Activated naive CD8-positive, alpha-beta T cell treated with anti-CD3 and anti-CD28 coated beads, Interleukin-2, amount 50 U/mL, for 24 hours (primary cell): ENCODE measurements at places on chromosomes 2 and 18.

GRCh38 chr2:54960164-54960563 lies 90.1 kb downstream of the RTN4 start:
- DNase-seq: no peak

DNA sequence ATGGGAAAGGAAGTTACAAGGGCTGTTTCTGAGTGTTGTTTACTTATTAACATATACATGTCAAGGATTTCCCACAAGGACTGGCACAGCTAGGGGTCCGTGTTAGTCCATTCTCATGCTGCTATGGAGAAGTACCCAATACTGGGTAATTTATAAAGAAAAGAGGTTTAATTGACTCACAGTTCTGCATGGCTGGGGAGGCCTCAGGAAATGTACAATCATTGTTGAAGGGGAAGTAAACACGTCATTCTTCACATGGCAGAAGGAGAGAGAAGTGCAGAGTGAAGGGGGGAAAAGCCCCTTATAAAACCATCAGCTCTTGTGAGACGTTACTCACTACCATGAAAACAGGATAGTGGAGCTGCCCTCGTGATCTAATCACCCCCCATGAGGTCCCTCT lies 128.9 kb upstream of the CELF4 start:
- no peak for DNase-seq

DNA sequence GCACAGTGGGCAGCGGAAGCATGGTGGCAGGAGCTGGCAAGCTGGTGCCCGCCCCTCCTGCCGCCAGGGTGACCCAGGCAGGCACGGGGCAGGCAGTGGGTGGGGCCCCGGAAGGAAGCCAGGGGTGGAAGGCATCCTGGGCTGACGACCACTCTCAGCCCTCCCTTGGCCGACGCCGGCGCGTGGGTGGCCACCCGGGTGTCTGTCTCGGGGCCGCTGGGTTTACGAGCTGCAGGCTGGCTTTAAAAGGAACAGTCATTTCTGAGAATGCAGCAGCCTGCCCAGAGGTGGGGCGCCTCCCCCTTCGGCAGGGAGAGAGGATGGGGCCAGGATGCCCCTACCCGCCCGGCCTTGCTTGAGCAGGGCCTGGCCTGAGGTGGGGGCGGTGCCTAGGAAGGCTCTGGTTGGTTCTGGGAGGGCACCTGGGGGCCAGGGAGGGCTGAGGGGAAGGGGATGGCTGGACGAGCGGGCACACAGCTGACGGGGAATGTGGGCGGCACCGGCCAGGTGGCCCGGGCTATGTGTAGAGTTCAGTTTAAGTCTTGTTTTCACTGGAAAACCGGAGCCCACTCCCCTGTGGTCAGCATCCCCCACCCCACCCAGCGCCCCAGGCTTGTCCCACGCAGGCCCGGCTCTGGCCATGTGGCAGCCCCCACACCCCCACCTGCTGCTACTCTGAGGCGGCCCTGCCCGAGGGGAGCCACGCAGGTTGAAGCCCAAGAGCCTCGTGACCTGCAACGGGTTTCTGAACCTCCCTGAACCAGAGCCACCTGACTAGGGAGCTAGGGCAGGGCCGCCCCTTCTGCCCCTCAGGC lies 6.3 kb downstream of the BOK start:
- no peak for DNase-seq

DNA sequence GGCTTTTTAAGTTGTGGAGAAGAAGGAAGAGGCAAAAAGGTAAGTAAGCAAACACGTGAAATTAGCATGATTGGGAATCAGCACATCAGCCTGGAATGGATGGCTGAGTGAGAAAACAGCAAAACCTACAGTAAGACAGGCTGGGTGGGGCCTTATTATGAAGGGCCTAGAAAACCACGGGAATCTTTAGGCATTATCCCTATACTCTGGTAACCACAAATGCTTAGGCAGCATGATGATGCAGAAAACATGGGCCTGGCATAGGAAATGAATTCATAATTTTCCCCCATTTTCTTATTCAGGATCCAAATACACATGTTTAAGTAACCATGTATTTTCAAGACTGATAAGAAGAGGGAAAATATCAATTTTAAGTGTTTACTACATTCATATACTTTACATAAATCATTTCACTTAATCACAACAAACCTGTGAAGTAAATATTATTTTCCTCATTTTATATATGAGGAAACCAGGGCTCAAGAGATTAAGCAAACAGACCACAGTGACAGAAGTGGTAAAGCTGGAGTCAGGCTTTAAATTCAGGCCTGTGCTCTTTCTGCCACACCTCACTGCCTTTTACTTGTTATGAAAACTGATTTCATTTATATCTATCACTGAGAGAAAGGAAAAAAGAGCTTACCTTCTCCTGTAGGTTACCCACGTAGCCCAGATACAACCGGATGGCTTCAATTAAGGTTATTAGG lies 4.0 kb downstream of the TMEM17 start:
- DNase-seq: no peak

DNA sequence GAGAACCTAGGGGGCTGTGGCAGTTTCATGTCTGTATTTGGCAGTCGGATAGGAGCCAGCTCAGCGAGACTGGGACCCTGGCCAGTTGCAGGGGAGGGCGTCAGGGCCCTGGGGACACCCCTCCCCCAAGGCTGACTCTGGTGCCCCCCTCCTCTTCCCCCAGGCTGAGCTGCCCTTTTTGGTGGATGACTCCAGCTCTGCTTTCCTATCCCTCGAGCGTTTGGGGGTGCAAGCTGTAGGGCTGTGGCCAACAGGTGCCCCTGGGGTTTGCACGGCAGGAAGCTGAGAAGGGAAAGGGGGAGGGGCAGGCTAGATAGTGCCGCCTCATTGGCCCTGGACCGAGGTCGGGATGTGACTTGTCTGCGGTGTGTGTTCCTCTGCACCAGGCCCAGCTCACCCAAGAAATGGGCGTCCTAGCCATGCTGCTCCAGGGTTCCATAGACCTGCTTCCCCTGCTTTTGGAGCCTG lies 26.4 kb downstream of the SPEG start:
- no peak for DNase-seq

DNA sequence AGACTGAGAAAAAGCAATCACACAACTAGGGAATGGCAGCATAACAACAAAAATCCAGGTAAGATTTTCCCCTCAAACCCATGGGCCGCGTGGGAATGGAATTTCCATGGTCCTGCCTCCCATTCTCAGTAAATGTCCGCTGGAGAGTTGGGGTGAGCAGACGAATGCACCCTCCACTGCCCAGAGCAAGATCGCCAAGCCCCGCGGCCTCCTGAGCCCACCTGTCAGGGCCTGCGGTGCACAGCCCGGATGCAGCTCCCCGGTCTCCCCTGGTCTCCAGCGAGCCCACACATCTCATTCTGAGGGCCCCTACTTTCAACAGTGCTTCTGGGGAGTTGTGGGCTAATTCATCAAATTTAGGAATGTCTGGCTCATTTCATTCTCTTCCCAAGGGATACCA lies 327.4 kb upstream of the HS6ST1 start:
- DNase-seq: no peak

DNA sequence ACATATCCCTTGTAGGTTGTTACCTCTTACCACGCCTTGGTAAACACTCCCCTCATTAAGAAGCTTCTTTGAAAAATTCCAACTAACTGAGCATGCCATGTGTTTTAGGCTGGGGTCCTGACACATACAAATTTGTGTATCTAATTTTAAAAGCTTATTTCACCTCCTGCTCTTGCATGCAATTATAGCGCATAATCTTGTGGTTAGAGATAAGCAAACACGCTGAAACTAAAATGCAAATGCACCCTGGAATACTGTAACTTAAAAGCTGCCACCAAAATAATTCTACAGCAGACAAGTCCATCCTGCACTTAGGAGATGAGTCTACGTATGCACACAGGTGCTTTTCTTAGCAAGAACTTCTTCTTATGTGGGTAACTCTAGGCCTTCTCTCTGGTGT lies 990.2 kb downstream of the TSN start:
- DNase-seq: no peak

- DNase-seq: no peak
Measured at GRCh38 chr2:47269316-47270232, 114.5 kb upstream of the STPG4 start.

DNA sequence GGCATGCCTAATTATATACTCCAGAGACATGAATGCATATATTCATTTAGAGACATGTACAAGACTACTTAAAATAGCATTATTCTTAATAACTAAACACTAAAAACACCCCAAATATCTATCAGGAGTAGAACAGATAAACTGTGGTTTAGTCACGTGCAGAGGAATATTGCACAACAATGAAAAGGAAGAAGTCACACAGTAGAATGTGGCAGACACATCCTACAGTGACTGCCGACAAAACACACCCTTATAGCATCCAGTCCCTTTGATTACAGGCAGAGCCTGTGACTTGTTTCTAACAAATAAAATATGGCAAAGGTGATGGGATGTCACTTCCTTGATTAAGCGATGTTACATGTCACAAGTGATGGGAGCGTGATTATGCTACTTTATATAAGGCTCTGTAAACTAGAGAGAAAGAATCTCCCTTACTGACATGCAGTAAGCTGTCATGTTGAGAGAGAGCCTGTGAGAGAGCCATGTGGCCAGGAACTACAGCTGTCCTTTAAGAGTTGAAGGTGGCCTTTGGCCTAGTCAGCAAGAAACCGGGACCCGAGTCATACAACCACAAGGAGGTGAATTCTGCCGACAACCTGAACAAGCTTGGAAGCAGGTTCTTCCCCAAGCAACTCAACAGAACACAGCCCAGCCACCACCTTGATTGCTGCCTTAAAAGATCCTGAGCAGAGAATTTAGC lies 39.1 kb upstream of the LGALSL start:
- no peak for DNase-seq

DNA sequence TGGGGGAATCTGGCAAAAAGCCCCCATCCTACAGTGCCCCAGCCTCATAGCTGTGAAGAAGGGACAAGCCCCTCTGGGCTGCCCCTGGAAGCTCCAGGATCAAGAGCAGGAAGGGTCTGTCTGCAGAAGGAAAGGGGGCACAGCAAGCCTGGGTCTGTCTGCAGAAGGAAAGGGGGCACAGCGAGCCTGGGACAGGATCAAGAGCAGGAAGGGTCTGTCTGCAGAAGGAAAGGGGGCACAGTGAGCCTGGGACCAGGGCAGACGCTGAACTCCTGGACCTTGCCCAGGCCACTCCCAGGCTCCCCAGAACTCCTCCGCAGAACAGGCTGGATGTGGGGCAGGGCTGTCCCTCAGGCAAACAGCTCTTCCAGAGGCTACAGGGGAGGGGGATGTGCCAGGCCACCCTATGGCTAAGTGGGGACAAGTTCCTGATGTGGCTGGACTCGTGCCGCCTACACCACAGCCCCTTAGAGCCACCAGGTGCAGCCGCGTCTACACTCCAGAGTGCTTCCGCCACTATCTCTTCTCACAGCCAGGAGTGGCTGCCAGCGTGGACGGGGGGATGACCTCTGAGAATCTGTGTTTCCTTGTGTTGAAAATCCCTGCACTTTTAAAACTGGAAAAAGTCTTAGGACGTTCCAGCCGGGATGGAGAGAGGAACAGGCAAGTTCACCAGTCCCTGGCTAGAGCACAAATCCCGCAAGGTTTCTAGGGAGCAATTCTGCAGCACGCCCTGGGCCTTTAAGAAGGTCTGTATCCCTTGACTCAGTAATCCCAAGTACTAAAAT lies 20.8 kb downstream of the KIF1A start:
- no peak for DNase-seq

- peak; percentile 56 for DNase-seq
Measured at GRCh38 chr2:71071681-71072398, 3.4 kb downstream of the NAGK start.

- DNase-seq: no peak
Measured at GRCh38 chr2:59395119-59395518, 1154.0 kb upstream of the FANCL start.

DNA sequence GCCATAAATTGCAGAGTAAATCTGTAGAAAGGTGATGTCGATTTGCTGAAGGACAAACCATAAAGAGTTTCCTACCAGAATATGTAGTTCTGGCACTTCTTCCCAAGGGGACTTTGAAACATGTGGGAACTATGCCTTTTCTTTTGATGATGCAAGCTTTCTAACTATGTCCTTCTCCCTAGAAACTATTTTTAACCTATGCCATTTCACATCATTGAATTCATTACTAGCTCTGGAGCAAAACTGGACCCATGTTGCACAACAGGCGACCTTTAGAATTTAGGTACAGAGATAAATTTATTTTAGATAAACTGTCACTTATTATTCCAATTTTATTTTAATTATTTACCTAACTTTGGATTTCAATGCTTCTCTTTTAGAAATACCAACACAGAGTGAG lies 186.5 kb downstream of the CCDC102B start:
- DNase-seq: no peak

- DNase-seq: no peak
Measured at GRCh38 chr18:70640336-70640887, 351.6 kb downstream of the SOCS6 start.

- DNase-seq: no peak
Measured at GRCh38 chr2:218371983-218372350, 10.1 kb upstream of the SLC11A1 start.

DNA sequence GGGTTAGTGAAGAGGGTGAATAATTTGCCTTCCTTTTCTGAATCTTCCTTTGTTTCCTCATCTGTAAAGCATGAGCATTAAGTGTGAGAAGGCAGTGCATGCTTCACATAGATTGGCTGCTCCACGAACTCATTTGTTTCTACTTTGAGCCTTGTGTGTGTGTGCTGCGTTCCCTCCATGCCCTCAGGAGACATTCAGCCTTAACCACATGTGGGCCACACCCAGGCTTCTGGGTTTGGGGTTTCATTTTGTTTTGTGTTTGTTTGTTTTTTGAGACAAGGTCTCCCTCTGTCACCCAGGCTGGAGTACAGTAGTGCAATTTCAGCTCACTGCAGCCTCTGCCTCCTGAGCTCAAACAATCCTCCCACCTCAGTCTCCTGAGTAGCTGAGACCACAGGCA lies 843.3 kb downstream of the GALR1 start:
- DNase-seq: no peak

DNA sequence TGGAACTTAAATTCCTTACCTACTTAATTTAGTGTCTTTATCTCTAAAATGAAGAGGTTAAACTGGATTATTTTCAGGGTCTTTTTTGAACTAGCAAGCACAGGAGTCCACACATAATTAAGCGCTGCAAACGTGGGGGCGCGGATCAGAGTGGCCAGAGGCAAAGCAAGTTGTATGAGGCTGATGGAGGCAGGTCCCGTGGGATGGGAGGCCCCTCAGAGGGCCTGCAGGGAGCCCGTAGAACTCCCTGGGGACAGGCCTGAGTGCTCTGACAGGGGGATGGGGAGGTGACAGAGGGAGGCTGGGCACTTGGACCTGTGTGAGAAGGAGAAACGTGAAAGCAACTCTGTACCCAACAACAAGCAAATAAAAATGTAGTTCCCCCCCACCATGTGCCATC lies 177.8 kb downstream of the ACKR3 start:
- no peak for DNase-seq

GRCh38 chr2:165560377-165560988 lies 91.0 kb downstream of the CSRNP3 start:
- no peak for DNase-seq

- DNase-seq: no peak
Measured at GRCh38 chr2:224417361-224417729, 15.4 kb upstream of the FAM124B start.

GRCh38 chr2:126655500-126656430 lies at the start of gene GYPC:
Gene GYPC (plus strand): TSS chr2:126656158. CDS start chr2:126656264, 106 bp downstream.
- peak; percentile 64 for DNase-seq

- DNase-seq: no peak
Measured at GRCh38 chr2:233839447-233839820, 14.9 kb downstream of the HJURP start.
